ENCODE measurements at places on chromosomes 2 and 18.

GRCh38 chr18:36350251-36350651, 52.7 kb downstream of the FHOD3 start:
- no peak for DNase-seq

GRCh38 chr2:16461672-16462071, 204.0 kb downstream of the CYRIA start:
- DNase-seq = no peak

DNA sequence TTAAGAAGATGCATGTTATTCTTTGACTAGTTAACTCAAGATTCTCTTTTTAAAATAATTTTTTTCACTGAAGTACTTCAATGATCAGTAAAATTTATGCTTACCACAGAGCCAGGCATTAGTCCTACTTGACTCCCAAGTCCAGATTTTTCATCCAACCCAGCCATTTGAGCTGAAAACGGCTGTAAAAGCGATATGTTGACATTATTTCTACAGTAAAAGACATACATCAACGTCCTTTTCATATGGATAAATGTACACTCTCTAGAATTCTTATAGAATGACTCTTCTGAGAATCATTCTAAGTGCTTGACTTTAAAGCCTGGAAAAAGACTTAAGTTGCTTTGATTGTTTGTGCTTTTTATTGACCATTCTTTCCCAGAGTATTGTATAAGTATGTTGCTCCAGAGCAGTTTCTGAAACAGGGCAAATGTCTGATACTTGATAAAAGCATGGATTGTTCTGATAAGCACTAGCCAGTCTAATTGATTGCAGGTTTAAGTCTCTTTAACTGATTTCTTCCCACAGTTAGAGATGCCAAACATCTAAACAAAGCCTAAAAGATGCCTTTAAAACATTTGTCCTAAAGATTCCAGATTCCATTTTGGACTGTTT, 90.9 kb downstream of the COL5A2 start:
- DNase-seq = no peak

DNA sequence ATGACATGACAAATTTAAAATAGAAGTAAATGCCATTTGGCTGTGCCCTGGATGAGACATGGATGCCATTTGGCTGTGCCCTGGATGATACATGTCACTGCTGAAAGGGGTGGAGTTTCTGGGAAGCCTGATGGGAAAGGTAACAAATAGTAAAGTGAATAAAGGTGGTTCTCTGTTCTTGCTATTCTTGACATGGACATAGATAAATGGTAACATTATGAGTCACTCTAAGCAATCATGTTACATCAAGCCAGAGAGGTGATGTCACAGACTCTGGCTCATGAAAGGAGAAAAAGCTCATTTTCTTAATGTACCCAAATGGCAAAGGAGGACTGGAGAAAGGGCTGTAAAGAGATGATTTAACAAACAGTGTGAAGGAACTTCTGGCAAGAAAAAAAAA, 86.4 kb downstream of the EML6 start:
- no peak for DNase-seq

DNA sequence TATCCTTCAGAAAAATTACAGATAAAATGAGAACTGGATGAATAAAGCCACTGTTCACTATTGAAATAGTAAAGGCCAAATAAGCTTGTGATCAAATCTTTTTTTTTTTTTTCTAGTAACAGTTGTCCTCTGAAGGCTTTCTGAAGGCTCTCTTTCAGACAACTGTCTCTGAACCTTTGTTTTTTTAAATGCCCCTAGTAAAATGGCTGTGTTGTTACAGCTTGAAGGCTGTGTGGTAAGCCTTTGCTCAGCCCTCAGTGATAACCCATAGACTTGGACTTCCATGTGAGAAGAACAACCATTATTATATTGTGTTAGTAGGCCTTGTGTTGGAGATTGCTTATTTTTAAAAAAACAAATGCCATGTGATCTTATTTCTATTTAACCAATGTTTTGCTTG, 17.6 kb downstream of the FMNL2 start:
- no peak for DNase-seq

- DNase-seq = no peak
These were observed 77.0 kb upstream of the LGALSL start for GRCh38 chr2:64376926-64377325.

GRCh38 chr2:236967499-236967783, 118.2 kb upstream of the COPS8 start:
- DNase-seq = no peak

DNA sequence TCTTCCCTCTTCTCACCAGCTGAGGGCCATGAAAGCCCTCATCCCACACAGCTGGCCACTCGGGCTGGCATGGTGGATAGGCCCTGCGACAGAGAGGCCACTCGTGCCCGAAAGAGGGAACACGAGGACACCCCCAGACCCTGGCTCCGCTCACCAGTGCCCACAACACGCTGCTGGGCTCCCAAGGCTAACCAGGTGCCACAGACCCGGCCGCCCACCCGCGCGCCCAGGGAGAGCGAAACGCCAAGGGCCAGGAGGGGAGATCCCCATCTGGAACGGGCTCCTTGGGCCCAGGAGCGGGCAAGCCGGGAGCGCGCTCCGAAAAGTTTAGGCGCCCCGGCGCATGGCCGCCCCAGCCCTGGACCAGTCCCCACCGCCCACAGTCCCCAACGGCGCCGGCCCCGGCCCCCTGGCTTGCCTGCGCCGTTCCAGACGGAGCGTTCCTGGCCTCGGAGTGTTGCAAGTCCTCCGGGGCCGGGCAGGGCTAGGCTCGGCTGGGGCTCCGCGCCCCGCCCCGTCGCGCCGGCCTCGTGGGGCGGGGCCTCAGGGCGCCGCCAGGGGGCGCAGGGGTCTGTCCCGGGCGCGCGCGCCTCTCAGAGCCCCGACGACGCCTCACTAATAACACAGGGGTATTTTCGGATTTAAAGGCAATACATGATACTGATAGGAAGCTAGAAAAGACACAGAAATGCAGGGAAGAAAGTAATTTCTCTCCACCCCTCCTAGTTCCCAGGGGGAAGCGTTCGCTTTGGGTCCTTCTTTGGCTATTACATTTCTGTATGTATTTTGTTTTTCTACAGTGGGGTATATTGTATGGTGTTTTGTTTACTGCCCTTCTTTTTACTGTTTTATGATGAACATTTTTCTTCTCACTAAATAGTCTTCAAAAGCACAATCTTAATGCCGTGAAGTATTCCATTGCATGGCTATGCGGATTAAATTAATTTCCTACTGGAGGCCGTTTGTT, at the start of gene TMBIM1:
Gene TMBIM1, minus strand, starts transcription at position 456 of the 967 bp plus-strand sequence. CDS start 10,362 bp downstream, outside the sequence.
- DNase-seq = peak; percentile 72

DNA sequence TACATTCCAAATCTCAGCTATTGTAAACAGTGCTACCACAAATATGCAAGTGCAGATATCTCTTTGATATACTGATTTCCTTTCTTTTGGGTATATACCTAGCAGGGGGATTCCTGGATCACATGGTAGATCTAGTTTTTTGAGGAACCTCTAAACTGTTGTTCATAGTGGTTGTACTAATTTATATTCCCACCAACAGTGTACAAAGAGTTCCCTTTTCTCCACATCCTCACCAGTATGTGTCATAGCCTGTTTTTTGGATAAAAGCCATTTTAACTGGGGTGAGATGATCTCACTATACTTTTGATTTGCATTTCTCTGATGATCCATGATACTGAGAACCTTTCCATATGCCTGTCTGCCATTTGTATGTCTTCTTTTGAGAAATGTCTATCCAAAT, 6.3 kb upstream of the CCNT2 start:
- no peak for DNase-seq

GRCh38 chr18:44898498-44898897, 217.8 kb downstream of the SETBP1 start:
- no peak for DNase-seq

DNA sequence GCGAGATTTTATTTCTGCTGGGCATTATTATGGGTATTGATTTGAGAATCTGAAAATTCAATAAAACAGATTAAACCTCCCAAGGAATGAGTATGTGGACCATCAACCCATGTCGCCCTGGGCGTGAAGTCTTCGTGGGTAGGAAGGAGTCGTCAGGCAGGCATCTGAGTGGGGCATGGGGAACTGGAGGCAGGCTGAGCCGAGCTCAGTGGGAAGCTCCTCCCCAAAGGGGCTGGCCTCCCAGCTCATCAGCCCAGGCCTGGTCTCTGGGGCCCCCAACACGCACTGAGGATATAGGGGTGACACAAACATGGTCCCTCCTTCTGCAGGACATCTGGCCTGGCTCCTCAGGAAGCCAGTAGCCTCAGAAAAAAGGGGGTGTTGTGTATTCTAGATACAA, 265.2 kb downstream of the TFCP2L1 start:
- no peak for DNase-seq

DNA sequence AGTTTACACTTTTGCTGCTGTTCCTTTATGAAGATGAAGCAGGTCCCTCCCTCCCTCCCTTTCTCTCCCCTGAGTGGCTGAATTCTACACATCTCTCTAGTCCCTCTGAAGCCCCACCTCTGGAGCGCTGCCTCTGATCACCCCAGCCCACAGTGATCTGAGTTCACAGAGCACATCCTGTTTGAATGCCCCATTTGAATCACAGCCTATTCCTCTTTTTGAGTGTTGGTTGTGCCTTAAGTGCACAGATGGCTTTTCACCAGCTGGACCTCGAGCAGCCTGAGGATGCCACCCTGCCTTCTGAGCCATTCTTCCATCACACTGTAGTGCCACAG, 87.1 kb downstream of the ITGB1BP1 start:
- DNase-seq = no peak

DNA sequence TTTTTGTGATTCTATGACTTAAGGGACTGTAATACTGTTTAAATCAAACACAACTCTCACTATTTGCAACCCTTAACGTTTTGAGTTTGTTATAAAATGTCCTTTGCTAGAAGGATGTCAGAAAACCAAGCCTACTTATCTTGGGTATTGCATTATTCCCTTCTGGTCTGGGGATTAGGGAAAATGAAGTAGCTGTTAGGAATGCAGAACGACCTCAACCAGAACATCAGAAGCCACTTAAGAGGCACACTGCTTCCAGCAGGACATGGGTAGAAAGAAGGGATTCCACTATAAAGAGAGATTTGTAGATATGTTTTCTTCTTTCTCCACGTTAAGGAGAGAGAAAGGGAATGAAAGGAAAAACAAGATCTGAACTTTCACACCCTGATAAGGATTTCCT, 101.2 kb downstream of the SETBP1 start:
- no peak for DNase-seq

GRCh38 chr2:12709207-12709522, 7.6 kb upstream of the TRIB2 start:
- no peak for DNase-seq

DNA sequence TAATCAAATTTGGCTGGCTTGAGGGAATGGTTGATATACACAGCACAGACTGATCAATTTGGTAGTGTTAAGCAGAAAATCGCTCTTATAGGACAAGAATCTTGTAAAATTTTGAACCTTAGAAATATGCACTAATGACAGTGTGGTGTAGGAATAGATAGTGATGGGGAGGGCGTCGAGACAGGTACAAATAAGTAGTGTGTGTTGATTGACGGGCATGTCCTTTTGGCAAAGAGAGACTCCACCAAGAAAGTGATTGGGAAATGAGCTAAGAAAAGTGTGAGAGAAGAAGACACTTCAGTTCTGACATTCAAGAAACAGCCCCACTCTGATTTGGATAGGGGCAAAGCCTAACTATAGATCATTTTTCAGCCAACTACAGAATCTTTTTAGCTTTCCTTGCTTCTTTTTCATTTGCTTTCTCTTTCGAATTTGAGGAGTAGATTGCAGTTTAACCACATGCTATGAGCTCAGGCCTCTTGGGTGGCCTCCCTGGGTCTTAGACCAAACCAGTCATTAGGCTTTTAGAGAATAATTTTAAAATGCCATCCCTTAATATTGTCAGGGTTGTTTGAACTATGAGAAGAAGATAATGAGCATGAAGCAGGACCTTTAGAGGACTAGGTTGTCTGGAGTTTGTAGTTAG, 127.1 kb downstream of the CERS6 start:
- DNase-seq = no peak

DNA sequence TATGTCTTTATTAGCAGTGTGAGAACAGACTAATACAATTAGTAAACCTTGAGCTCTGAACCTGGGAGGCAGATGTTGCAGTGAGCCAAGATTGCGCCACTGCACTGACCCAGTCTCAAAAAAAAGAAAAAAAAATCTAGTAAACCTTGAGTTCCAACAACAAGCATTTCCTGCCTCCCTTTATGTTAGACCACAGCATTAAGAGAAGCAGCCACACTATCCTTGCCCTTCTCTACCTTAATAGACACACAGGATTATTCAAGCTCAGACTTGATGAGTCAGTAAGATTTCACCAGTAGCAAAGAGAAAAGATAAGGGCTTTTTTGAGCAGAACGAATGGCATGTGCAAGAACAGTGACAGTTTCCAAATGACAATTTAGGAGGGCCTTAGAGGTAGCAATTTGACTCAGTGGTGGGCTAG, 18.0 kb upstream of the GLS start:
- no peak for DNase-seq

DNA sequence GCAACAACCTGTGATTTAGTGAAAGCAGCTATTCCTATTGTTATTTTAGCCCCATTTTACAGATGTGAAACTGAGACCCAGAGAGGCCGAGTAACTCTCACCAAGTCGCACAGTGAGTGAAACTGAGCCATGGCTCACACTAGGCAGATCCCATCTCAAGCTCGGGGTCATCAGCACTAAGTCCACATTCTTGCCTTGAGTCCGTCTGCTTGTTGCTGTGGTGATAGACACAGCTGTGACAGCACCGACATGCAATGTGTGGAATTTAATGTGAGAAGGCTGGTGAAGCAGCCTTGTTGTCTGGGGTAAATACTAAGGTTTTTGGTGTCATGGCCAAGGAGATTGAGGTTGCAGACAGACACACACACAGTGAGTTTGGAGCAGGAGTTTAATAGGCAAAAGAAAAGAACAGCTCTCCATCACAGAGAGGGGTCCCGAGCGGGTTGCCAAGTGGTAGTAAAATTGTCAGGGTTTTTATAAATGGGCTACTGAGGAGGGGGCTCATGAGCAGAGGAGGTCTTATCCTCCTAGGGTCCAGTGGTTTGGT, 40.2 kb upstream of the GMCL1 start:
- no peak for DNase-seq

- no peak for DNase-seq
These were observed 187.0 kb downstream of the MREG start for GRCh38 chr2:215826376-215826775.

GRCh38 chr18:71036783-71037182, 747.9 kb downstream of the SOCS6 start:
- no peak for DNase-seq

Data from stimulated activated CD4-positive, alpha-beta T cell treated with anti-CD3 and anti-CD28 coated beads, Interleukin-4, amount 100 ng/mL, for 4 hours (primary cell).